Occipital lobe (tissue), 3 donors: ENCODE measurements at places on chromosomes 13 and 19. TPM values are rescaled to one million over a fixed set of nuclear protein-coding genes. Genes with fewer than 3 reads are reported as not detected.

DNA sequence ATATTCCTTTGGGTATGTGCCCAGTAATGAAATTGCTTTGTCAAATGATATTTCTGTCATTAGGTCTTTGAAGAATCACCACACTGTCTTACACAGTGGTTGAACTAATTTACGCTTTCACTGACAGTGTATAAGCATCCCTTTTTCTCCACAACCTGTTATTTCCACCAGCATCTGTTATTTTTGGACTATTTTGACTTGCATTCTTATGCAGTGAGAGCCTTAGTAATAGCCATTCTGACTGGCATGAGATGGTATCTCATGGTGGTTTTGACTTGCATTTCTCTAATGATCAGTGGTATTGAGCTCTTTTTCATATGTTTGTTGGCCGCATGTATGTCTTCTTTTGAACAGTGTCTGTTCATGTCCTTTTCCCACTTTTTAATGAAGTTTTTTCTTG, 92.0 kb upstream of the SPATA13 start:
- no peak for DNase-seq

GRCh38 chr19:49779731-49780555, 13.1 kb downstream of the AP2A1 start:
- DNase-seq: no peak

CCL25 gene
- 0.31 TPM for total RNA-seq

GRCh38 chr13:51412431-51412830, 40.4 kb downstream of the INTS6 start:
- DNase-seq: no peak

- DNase-seq: no peak
Observed at GRCh38 chr13:59319276-59319675, 844.5 kb downstream of the DIAPH3 start.

IL27RA gene
- 7.0 TPM for total RNA-seq
